ENCODE measurements at places on chromosomes 5 and 9.
A peak's percentile ranks its signal among the peaks of the same experiment; 100 is the strongest.

DNA sequence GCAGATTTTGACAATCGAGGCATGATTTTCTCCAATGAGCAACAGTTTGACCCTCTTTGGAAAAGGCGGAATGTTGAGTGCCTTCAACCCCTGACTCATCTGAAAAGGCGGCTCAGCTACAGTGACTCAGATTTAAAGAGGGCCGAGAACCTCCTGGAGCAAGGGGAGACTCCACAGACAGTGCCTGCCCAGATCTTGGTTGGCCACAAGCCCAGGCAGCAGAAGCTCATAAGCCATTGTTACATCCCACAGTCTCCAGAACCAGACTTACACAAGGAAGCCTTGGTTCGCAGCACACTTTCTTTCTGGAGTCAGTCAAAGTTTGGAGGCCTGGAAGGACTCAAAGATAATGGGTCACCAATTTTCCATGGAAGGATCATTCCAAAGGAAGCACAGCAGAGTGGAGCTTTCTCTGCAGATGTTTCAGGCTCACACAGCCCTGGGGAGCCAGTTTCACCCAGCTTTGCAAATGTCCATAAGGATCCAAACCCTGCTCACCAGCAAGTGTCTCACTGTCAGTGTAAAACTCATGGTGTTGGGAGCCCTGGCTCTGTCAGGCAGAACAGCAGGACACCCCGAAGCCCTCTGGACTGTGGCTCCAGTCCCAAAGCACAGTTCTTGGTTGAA, 13.6 kb downstream of the PTPDC1 start:
- no peak for DNase-seq

- DNase-seq = no peak
Observed at GRCh38 chr5:133361922-133362321, 250.4 kb downstream of the FSTL4 start.

GRCh38 chr5:137156180-137156579, 342.9 kb downstream of the SPOCK1 start:
- DNase-seq = no peak

- DNase-seq = no peak
Observed at GRCh38 chr5:174155706-174156105, 110.2 kb downstream of the NSG2 start.

DNA sequence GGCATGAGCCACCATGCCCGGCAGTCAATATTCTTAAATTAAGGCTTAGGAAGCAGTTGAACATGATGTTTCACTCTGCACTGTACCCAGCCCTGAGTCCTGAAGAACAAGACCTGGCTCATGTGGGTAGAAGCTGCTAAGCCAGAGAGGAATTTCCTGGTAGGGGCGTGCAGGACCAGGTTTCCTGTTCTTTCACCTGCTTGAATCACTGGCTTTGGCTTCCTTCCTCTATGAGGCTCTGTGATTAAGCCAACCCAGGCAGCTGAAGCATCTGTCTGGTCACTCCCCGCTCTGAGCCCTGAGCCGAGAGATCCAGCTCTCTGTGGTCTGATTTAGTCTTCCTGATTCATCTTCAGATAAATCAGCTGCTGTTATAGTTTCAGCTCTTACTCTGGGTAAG, 29.1 kb downstream of the CFAP77 start:
- DNase-seq = no peak

- DNase-seq = no peak
Observed at GRCh38 chr9:115625251-115625650, 507.3 kb upstream of the TNC start.

DNA sequence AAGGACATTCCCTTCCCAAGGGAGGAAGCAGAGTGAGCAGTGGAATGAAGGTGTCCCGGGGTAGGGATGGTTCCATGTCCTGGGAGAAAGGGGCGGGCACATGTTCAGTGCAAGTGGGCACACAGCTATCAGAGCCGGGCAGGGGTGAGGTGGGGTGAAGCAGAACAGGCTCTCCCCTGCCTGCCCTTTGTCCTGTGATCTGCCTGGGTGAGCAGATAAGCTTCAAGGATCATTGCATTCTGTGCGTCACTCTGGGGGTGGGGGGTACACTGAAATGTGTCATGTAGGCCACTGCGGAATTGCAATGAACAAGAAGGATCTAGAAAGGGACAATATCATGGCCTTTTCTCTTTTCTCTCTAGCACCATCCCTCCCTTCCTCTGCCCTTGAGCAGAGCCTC, 61.7 kb upstream of the SHB start:
- no peak for DNase-seq

DNA sequence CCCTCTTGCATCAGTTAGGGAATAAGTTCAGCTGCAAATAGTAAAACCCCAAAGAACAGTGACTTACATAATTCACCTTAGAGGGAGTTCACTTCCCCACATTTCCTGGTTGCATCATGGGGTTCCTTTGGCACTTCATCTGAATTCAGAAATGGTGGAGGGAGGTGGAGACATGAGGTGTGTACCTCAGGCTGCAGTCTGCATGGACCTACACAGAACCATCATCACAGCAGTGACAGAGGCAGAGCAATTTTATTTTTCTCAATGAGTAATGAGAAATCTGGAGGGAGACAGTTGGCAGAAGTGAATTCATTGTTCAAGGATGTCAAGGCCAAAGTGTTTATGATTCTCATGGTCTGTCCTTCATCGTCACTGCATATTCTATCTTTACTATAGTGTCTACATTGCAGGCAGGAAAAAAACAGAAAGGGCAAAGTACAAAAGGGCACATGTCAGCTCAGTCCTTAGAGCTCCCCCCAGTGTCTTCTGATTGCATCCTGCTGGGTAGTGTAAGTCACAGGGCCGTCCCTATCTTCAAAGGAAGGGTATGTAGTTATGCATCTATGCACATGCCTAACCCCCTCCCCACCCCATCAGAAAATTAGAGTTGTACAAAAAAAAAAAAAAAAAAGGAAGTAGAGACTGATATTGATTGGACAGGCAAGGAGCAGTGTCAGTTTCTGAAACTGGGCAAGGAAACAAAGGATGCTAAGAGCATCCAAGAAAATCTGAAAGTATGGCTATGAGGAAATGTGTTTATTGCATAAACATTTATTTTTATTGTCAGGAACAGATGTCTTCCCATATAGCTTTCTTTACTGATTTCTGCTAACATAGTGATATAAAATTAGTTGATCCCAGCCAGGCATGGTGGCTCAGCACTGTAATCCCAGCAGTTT, 132.7 kb upstream of the APC start:
- peak; percentile 11 for DNase-seq

GRCh38 chr9:17623965-17624364, 45.1 kb downstream of the SH3GL2 start:
- no peak for DNase-seq

DNA sequence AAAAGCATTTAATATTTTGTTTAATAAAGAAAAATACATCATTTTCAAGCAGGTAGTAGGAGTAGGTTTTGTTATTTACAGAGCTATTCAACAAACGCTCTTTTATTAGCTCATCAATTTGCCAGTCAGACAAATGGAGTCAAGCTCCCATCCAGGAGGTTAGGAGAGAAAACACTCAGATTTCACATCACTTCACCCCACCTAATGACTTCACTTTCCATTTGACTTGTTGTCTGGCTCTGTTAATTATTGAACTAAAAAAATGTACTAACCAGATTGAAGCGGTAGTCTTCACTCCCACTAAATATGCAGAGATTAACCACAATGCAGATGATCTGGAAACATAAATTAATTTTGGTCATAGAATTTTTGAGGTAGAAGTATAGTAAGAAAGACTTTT, 193.6 kb upstream of the VCAN start:
- peak; percentile 10 for DNase-seq

- no peak for DNase-seq
Observed at GRCh38 chr9:84001621-84002020, 21.0 kb downstream of the RMI1 start.

DNA sequence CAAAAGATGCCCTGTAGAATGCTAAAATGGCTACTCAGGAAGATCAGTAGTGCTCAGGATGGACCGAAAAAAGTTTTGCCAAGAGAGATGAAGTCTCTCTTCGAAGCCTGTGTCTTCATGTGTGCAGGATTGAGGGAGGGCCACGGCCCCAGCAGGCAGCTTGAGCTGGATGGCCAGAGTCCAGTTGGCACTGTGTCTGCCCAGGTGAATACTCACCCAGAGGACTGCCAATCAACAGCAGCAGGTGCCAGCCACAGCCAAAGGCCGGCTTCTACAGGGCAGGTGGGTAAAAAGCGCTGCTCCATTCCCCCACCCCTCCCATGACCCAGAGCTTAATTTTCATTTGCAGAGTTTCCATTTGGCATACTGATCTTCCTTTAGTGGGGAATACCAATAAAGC, 287.9 kb upstream of the ZNF608 start:
- DNase-seq = no peak

DNA sequence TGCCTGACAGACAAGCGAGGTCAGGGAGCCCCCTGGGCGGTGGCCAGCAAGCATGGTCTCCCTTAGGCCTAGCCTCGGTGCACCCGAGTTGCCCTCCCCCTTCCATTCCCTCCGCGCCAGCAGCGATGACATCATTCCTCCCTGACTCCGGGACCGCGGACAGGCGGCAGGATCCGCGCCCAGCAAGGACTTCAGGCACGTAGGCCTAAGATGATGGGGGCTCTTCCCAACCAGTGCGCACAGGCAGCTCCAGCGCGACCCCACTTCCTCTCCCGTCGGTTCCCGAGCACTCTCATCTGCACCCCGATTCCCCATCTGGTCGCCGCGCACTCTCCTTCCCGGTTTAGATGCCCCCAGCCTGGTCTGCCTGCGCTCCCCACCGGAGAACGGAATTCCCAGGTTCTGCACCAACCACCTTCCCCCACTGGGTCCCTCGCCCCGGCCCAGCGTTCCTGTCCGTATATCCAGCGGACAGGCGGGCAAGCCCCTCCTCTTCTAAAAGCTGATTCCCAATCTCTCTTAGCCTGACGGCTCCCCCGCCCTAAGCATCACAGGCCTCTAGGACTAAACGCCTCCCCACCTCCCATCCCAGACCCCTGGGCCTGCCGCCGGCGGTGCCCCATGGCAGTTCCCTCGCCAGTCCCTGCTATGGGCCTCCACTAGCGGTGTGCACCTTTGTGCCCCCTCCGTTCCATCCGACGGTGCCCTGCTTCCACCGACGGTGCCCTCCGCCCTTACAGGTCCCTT, 931 bp downstream of the FAM219A start:
- DNase-seq = peak; percentile 7

GRCh38 chr9:133004091-133004998, 25.9 kb downstream of the GFI1B start:
- no peak for DNase-seq

DNA sequence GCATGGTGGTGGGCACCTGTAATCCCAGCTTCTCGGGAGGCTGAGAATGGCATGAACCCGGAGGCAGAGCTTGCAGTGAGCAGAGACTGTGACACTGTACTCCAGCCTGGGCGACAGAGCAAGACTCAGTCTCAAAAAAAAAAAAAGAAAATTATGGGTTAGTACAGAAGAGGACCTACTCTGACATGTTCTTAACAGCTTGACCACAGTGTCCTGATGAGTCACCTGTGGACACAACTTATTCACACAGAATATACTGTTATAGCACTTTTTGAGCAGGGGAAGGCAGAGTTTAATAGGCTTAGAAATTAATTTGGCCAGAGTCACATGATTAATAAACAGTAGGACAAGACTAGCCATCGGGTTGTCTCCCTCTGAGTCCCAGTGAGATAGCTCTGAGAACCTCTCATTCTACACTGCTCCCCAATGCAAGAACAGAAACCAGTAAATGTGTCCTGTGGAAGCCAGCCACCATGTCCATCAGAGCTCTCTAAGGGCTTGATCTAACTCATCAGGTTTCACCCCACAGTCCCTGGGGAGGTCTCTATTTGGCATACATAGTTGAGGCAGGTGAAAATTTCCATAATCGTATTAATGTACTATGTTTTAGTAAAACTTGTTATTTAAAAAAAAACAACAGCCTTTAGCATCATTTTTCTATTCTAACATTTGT, 1077.9 kb upstream of the C9orf72 start:
- DNase-seq = no peak

DNA sequence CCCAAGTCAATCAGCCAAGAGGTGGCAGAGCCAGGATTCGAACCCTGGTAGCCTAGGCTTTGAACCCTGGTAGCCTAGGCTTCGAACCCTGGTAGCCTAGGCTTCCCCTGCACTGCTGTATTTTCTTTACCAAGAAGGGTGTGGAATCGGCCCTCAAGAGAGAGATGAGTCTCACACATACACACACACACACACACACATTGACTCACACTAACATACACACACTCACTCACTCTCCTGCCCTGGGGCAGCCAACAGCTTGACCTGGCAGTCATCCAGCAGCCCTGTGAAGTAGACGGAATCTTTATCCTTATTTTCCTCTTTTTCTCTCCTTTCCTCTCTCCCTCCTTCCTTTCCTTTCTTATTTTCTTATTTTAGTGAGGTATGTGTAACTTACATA, 55.4 kb upstream of the RPL26L1 start:
- no peak for DNase-seq

DNA sequence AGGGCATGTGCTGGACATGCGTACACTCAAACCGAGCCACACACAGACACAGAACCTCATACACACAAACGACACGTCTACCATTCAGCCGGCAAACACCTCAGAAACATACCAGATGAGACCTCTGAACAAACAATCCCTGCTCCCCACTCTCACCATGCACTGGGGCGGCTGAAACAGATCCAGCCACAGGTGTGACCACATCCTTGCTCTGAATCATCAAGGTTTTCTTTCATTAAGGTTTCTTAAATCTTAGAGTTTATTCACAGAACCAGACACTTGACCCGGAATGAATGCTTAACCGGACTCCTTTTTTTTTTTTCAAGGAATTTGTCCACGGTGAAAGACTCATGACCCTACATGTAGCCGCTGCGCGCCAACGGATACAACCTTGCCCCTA, 26.2 kb downstream of the TERT start:
- DNase-seq = no peak

- DNase-seq = peak; percentile 18
Observed at GRCh38 chr9:91433180-91433579, 9.5 kb upstream of the NFIL3 start.

DNA sequence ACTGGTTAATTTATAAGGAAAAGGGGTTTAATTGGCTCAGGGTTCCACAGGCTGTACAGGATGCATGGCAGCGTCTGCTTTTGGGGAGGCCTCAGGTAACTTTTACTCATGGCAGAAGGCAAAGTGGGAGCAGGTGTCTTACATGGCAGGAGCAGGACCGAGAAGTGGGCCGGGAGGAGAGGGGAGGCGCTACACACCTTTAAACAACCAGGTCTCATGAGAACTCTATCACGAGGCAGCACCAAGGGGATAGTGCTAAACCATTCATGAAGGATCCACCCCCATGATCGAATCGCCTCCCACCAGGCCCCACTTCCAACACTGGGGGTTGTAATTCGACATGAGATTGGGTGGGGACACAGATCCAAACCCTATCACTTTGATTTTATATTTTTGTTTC, 21.7 kb downstream of the TMEM171 start:
- no peak for DNase-seq

All from NCI-H1417 (cell line).